AG04449 (cell line): ENCODE measurements at places on chromosomes 12 and 14.
A peak's percentile ranks its signal among the peaks of the same experiment; 100 is the strongest.

GRCh38 chr14:97977651-97978261, 1180.6 kb downstream of the VRK1 start:
- no peak for DNase-seq

- no peak for DNase-seq
Observed at GRCh38 chr12:120116441-120116791, at the start of gene RAB35. Gene RAB35, minus strand, starts transcription at chr12:120116753. Its CDS starts 103 bp downstream, at chr12:120116650.

GRCh38 chr12:54053003-54053750, 458 bp upstream of the HOXC4 start:
- DNase-seq, result no peak

DNA sequence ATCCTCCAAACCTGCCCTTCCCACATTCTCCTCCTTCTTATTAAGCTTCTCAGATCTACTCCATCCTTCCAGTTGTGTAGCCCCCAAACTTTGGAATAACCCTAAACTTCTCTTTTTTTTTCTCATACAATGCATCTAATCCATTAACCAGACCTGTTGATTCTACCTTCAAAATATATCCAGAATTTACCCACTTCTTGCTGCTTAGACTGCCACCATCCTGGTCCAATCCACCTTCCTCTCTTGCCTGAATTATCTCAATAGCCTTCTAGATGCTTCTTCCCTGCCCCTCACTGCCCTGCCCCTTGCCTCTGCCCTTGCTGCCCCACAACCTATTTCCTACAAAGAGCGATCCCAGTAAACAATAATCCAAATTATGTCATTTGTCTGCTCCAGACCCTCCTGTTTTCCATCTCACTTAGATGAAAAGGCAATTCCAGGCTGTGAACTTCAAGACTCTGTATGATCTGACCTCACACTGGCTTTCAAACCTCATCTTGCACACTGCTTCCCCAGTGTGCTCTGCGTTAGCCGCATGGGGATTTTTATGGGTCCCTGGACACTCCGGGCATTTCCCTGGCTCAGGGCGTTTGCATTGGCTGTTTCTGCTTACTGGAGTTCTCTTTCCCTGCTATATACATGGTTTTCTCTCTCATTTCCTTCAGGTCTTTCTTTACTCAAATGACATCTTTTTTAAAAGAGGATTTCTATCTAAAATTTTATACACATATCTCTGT, 42.6 kb upstream of the HIF1A start:
- DNase-seq, result no peak

GRCh38 chr12:24591079-24591626, 357.7 kb downstream of the BCAT1 start:
- no peak for DNase-seq

DNA sequence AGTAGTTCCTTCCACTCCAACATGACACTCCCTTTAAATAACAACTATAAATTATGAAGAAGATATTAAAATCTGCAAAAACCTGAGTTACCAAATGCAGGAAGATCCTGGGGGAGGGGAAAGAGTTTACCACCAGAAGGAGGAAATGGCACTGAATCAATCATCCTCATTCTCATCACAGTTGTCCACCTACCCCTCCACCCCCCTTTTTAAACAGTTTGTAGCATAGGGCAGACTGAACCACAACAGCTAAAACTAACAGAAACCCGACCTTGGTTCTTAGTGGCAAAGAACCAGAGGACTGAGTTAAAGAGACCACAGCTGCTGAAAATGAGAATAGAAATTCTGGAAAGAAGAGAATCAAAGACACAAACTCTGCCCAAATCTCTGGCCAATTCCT, 189.5 kb downstream of the MED13L start:
- DNase-seq, result no peak

DNA sequence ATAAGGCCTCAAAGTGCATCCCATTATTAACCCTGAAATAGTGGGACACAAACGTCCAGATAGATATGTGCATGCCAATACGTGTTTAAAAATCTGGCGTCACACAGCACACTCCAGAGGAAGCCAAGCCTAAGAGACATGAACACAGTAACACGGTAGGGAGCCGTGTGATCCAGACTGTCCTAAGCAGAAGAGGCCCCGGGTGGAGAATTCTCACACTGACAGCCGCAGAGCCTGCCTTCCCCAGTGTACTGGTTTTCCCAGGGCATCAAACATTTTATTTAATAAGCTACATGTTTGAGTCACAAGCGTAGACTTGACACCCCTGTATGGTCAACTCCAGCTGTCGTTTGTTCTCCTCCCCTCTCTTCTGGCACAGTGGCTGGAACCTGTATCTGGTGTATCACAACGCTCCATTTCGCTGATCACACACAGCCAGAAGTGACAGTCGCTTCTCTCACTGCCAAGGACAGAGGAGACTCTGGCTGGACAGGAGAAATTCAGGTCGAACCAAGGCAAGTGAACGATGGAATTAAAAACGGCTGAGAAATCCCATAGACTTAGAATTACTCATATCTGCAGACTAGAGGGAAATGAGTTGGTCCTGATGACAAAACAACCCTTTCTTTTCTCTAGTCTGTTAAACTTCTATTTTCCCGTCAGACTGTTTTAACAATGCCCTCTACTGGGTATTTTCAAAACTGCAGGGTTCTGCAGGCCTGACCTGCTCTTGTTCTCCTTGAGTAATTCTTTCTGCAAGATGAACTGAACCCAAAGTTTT, 359.9 kb downstream of the RGS6 start:
- DNase-seq, result peak; percentile 7

DNA sequence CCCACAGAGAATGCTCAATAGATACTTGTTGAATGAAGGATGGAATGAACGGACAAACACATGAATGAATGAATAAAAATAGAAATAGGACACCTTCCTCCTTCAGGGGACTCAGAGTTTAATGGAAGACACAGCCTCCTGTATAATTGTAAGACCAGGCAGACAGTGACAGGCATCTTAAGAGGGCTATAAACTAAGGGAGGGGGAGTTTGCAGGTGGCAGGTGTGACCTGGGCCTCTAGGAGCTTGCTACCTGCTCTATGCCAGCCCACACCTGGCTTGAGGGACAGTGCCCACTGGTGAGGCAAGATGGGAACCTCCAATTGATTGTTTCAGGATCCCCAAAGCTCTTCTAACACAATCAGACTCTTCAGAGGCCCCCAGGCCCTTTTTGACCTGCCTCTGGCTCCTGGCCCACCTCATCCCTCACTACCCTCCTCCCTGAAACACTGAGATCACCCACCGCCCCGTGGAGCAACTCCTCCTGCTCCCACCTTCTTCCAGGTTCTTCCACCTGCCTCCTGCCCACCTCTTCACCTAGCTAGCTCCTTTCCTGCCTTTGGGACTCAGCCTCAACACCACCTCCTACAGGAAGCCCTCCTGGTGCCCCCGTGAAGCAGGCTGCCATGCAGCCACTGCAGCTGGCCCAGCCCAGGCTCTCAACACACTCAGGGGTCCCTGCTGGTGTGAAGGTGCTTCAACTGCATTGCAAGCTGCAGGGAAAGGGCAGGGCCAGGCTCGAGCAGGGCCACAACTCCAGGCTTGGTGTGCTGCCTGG, 9.4 kb downstream of the SERPINA3 start:
- no peak for DNase-seq

GRCh38 chr14:102503641-102504327, 5.8 kb downstream of the ANKRD9 start:
- no peak for DNase-seq

- DNase-seq, result no peak
Observed at GRCh38 chr12:31479516-31480210, 111.3 kb downstream of the DENND5B start.

GRCh38 chr14:36633580-36633979, 28.1 kb upstream of the PAX9 start:
- no peak for DNase-seq

GRCh38 chr12:126064028-126064427, 998.8 kb downstream of the AACS start:
- DNase-seq, result no peak

DNA sequence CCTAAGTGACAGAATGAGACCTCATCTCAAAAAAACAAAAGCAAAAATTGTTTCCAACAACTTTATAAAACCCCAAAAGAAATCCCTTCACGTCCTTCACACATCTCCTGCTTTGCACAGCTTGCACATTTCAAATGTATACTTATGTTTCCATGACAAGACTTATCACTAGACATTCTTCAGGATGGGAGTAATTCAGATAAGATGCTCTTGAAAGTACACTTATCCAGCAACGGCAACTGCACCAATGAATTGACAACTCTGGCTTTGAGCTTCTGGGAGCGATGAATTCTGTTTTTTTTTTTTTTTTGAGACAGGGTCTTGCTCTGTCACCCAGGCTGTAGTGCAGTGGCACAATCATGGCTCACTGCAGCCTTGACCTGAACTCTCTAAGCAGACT, 30.8 kb upstream of the AKAP5 start:
- DNase-seq, result no peak

DNA sequence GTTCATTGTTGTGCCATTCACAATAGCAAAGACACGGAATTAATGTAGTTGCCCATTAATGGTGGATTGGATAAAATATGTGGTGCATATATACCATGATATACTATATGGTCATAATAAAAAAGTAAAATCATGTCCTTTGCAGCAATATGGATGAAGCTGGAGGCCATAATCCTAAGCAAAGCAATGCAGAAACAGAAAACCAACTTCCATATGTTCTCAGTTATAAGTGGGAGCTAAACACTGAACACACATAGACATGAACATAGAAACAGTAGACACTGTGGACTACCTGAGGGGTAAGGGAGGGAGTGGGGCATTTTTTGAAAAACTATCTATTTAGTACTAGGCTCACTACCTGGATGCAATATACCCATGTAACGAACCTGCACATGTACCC, 3.0 kb upstream of the ERP27 start:
- no peak for DNase-seq

GRCh38 chr12:102618197-102618877, 138.0 kb upstream of the IGF1 start:
- DNase-seq, result no peak

DNA sequence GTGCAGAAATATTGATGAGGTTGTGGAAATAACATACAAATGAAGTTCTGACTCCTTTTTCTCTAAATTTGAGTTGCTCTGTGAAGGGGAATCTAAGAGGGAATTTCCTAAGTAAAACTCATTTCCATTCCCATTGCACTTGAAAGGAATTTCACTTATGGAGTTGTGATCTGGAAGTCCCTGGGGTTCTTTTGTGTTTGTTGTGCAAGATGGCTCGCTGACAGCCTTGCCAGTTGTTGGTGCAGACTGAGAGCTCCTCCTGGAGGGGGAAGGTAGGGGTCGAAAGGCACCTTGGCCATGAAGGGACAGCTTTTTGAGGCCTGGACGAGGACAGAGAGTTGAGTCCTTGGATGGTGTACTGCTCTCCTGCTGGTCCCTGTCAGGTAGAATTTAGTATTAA, 72.0 kb downstream of the C12orf56 start:
- DNase-seq, result no peak

DNA sequence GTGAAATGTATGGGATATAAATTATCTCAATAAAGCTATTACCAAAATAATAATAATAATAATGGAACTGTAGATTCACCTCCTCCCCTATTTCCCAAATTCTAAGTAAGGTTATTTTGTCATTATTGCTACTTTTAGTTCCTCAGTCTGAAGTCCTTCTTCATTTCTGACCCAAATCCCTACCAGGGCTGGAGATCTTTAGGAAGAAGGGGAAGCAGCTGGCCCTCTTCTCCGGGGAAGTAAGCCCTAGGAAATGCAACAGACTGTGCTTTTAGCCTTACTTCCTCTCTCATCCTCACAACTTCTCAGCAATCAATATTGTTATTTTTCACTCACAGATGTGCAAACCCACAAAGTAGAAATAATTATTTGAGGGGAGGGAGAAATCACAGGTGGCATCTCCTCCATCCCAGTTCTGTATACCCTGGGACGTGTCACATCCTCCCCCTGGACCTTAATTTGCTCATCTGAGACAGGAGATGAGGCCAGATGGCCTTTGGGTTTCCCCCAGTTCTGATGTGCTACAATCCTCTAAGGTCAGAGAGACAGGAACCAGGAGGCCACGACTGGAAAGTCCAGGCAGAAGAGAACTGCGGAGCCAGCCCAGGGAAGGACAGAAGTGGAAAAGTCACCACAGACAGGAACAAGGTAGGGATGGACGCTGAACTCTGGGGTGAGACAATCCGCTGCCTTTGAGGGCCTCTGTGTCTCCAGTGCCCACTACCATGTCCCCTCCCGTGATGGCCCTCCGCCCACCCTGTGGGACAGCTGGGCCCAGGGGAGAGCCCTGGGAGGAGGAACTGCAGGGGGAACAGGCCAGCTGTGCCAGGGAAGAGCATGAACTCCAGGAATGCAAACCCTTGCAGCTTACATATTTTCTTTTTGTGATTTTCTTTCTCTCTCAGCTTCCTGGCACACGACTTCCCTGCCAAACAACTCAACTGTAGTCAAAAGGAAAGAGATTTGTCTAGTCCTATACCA, 10.6 kb upstream of the TNFRSF1A start:
- no peak for DNase-seq

DNA sequence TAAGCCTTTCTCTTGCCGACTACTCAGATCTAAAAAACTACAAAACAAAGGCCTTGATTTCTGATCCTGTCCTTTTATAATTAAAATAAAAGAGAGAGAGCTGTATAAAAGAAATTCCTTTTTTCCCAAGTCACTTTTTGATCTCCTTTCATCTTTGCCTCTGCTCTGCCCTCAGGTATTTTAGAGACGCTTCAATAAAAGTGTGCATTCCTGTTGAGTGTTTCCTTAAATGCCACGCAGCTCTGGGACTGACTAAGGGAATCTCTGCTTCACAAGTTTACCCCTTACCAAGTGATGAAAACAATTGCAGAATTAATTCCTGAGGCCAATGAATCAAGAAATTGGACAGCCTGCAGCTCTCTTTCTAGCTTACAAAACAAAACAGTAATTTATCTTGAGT, 1109.8 kb downstream of the TMTC2 start:
- no peak for DNase-seq

GRCh38 chr12:124923905-124924734, 9.7 kb upstream of the UBC start:
- no peak for DNase-seq

DNA sequence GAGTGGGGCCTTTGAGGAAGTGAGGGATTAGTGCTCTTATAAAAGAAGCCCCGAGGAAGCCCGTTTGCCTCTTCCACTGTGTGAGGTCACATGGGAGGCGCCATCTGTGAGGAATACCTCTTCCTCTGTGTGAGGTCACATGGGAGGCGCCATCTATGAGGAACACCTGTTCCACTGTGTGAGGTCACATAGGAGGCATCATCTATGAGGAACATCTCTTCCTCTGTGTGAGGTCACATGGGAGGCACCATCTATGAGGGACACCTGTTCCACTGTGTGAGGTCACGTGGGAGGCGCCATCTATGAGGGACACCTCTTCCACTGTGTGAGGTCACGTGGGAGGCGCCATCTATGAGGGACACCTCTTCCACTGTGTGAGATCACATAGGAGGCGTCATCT, 69.7 kb downstream of the SLC24A4 start:
- DNase-seq, result no peak
